ENCODE measurements at places on chromosomes 16 and 17.

DNA sequence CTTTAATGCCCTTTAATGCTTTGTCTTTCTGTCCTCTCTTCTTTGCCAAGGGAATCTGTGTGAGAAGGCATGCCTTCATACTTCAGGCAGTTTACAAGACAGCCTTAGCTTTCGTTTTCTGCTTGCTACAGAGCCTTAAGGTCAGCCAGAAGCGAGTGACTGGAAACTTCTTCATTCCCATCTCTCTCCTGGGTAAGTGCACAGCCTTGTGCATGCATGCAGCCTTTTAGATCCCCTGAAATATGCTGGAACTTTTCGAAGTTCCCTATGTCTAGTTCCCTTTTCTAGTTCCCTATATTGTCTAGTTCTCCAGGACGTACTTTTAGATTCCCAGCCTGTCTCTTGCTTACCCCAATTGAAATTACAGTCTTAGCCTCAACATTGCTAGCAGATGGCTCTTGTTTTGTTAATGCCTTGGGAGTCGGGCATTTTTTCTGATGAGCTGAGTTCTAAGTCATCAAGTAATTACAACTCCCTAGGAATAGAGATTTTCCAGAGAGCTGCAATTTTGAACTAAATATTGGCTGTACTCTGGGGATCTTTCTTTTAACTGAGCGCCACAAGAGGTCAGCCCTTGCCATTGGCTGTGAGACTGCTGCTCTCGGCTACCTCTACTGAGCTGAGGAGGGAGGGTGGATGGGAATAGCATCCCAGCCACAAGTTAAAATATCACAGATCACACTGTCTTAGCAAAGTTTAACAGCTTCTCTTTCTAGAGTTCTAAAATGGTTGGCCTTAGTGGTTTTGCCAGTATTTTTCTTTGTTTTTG lies 22.7 kb upstream of the PPM1D start:
- peak; percentile 37 for DNase-seq

GRCh38 chr17:45820052-45820780 lies 24.5 kb upstream of the SPPL2C start:
- DNase-seq = no peak

GRCh38 chr16:11768849-11769248 lies 26.2 kb upstream of the TXNDC11 start:
- DNase-seq = no peak

GRCh38 chr17:71412803-71413202 lies 708.0 kb upstream of the SOX9 start:
- DNase-seq = peak; percentile 79

DNA sequence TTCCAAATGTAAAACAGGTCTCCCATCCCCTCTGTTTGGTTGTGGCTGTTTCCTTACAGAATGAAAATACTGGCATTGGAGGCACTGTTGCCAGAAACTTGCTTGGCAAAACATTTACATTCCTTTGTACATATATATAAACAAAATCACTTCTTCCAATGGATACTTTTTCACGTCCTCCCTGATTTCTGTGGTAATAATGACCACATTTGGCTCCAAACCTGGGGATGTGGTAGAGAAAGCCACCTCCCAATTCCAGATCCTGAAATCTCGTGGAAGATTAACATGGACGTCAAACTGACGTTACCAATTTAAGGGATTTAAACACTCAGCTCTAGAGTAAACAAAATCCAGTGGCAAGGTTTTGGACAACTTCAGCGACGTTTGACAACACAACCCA lies 370.8 kb upstream of the ZFHX3 start:
- DNase-seq = no peak

DNA sequence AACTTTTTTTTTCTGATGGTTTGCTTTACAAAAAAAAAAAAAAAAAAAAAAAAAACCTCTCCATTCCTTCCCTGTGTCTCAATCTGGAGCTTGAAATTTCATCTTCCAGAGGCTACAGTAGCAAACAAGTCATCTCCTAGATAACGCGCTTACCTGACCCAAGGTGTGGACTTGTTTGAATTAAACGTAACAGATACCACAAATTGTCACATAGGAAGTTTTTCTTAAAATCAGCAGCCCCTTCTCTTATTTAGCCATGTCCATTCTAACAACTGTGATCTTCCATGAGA lies 2.0 kb downstream of the STAT5B start:
- DNase-seq = no peak

DNA sequence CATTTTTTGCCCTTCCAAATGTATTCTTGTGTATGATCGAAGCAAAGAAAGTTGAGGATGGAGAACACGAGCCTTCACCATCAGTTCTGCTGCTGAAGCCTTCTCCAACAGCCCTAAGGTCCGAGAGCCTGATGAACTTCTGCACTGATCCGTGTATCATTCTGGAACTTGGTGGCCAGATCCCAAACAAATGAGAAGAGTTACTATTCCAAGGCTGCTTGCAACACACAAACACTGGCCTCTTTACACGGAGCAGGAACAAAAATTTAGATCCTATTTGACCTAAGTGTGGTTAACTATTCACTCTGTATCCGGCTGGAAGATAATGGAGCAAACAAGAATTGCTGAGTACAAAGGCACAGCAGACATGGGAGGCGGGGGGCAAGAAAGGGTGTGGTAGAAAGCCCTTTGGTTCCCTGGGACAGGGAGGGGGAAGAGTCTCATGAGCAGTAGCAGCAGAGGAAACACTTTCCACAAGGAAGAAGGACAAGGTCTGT lies 282.9 kb downstream of the SOX9 start:
- DNase-seq = no peak

GRCh38 chr16:79276501-79276900 lies 324.0 kb downstream of the MAF start:
- DNase-seq = no peak

- no peak for DNase-seq
Observed at GRCh38 chr17:59149841-59150511, 5.0 kb downstream of the SKA2 start.

- DNase-seq = peak; percentile 52
Observed at GRCh38 chr17:32283745-32284201, 18.1 kb downstream of the RHBDL3 start.

DNA sequence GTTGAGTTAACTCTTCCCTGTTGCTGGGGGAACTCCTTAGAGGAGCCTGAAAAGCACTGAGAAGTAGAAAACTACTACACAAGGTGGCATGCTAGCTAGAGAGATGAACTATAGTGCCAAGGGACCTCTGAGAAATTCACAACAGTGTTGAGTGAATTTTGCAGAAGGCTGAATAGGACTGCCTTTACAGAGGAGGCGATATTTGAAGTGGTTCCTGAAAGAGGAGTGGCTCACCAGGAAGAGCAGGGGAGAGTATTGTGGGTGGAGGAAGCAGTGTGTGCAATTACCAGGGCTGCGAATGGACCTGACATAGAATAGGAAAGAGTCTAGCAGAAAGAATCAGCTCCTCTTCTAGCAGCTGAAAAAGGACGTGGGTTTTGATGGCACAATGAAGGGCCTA lies 66.4 kb downstream of the CDK5R1 start:
- DNase-seq = no peak

Measured in hepatic stellate cell (primary cell).